SK-MEL-5 (cell line): ENCODE measurements at places on chromosomes 4 and X. TPM values are rescaled to one million over a fixed set of nuclear protein-coding genes. Genes with fewer than 3 reads are reported as not detected.

TMEM35A gene
- not detected in 2 replicates for total RNA-seq

CXCL5 gene
- total RNA-seq = not detected in 2 replicates

CNKSR2 gene
- total RNA-seq = 3.0 and 3.1 TPM in 2 replicates

DCTD gene
- total RNA-seq = 82.2 and 92.7 TPM in 2 replicates

TSPAN7 gene
- total RNA-seq = 0.74 and 1.1 TPM in 2 replicates

TKTL2 gene
- total RNA-seq = not detected in 2 replicates

GPM6B gene
- total RNA-seq = 231 and 232 TPM in 2 replicates

H2BW2 gene
- not detected in 2 replicates for total RNA-seq

SH3RF1 gene
- 3.0 and 4.1 TPM in 2 replicates for total RNA-seq

COL4A6 gene
- not detected in 2 replicates for total RNA-seq

GRCh38 chrX:30275498-30275897 lies 28.6 kb downstream of the MAGEB1 start:
- DNase-seq = peak; percentile 53

GRCh38 chr4:120317713-120318112 lies 251.1 kb upstream of the MAD2L1 start:
- DNase-seq = no peak

DNA sequence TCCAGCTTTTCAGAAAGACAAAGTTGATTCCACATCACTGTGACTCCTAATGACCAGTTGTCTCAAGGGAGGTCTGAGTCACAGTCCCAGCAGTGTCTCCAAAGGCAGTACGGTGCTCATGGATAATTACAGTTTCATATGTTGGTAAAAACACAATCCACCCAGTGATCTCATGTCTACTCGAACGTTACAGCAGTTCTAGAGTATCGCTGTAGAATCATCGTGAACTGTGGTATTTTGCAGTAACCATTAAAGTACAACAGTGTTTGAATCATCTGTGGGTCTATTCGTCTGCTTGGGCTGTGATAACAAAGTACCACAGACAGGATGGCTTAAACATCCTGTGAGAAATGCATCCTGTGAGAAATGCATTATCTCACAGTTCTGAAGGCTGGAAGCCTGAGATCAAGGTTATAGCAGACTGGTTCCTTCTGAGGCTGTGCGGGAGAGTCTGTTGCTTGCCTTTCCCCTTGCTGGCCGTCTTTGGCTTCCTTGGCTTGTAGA lies 121.1 kb upstream of the SORBS2 start:
- no peak for DNase-seq

- DNase-seq = no peak
These were observed 236.9 kb upstream of the GPC4 start for GRCh38 chrX:133652185-133652584.

DNA sequence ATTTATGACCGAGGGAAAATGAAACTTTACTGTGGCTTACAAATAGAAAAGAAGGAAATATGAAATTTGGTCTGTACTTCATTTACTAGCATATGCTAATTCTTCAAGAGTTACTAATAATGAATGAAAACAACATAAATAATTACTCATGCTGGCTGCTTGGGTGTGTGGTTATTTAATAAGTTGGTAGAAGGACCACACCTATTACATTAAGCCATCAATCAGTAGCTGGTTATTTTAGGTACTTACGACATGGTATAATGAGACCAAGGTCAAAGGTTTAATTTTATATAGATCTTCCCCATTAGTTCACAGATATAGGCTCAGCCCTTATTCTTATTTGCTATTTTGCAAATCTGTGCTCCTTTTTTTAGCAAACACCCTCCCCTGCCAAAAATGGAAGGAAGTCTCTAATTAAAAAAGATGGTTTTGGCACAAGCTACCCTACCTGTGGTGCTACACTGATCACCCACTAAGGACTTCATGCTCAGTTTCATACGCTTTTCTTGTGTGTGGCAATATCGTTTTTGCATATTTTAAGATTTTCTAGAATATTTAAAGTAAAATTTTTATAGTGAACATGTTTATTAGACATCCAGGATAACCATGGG lies 14.1 kb downstream of the TMPRSS11D start:
- no peak for DNase-seq

DNA sequence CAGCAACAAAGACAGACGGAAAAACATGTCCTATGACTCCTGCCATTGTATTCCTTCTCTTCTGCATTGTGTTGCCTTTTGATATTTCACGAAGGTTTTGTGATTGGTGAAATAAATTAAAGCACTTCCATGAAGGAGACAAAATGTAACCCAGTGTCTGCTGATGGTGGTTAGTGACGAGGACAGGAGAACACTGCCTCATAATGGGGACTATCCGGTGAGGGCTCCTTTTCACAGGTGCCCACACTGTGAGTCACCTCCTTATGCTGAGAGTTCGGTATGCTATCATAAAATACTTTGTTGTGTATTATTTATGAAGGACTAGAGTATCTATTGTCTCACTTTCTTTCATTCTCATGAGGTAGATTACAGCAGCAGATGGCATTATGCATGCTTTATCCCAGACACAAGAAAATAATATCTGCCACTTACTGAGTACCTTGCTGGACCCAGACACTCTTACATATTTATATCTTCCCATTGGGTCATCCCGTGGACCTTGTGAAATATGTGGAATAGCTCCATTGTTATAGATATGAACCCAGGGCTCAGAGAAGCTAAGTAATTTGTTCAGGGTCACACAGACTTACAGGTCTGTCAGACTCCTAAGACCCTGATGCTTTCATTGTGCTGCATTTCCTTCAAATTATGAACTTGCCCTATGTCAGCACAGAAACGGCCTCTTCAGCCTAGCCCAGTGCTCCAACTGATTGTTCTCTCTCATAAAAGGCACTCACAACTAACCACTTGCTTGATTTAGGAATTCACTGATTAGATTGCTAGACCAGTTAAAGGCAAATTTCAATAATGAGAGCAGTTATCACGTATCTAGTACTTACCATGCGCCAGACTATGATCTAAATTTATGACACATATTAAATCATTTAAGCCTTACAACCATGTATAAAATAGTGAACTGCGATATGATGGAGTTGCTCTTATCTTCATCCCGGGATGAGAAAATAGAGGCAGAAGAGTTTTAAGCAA lies 31.2 kb downstream of the PLS3 start:
- DNase-seq = no peak

DNA sequence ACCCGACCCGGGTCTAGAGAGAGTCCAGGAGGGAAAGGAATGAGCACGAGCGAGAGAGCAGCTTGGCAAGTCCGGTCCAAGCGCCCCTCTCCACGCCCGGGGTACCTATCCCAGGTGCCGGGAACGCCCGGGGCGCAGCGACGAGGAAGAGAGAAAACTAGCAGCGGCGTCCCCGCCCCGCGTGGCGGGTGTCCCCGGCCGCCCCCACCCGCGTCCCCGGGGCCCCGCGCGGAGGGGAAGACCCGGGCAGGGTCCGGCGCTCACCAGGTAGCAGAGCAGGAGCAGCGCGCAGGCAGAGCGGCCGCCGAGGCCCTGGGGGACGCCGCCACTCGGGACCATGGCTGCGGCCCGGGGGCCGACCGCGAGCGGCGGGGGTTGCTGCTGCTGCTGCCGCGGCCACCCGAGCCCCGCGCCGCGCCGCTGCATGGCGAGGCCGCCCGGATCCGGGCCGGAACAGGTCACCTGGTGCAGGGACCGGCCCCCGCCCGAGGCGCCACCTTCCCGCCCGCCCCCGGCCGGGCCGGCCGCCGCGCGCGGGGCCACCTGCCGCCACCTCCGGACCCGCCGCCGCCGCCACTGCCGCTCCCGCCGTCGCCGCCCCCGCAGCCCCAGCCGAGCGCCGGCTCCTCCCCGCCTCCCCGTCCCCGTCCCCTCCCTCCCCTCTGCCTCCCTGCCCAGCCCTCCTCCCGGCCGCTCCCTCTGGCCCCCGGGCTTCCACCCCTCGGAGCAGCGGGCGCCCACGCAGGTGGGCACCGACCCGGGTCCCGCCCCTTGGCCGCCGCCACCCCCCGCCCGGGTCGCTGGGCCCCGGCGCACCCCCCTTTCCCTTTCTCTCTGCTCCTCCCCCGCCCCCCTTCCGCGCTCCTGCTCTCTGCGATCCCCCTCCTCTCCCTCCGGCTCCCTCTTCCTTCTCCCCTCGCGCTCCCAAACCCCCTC lies at the start of gene SEL1L3:
Gene SEL1L3 (minus strand): TSS at position 578 of the 936 bp plus-strand sequence. CDS start 152 bp downstream, at position 426.
- peak; percentile 17 for DNase-seq

DNA sequence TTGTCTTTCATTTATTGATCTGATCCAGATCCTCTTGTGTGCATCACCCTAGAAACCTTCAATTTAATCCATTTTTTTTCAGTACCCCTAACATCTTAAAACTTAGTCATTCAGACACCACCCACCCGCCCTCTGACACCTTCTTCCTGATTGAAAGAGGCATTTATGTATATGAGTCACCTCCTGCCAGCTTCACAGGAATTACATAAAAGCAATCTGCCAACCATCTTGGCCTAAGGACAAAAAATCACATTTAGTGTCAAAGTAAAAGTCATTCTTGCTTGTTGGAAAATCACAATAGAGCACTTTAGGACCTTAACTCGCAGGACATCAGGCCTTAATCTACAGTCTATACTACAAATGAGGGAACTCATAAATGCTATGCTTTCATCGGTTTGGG lies 52.1 kb downstream of the NDST3 start:
- DNase-seq = peak; percentile 16

DNA sequence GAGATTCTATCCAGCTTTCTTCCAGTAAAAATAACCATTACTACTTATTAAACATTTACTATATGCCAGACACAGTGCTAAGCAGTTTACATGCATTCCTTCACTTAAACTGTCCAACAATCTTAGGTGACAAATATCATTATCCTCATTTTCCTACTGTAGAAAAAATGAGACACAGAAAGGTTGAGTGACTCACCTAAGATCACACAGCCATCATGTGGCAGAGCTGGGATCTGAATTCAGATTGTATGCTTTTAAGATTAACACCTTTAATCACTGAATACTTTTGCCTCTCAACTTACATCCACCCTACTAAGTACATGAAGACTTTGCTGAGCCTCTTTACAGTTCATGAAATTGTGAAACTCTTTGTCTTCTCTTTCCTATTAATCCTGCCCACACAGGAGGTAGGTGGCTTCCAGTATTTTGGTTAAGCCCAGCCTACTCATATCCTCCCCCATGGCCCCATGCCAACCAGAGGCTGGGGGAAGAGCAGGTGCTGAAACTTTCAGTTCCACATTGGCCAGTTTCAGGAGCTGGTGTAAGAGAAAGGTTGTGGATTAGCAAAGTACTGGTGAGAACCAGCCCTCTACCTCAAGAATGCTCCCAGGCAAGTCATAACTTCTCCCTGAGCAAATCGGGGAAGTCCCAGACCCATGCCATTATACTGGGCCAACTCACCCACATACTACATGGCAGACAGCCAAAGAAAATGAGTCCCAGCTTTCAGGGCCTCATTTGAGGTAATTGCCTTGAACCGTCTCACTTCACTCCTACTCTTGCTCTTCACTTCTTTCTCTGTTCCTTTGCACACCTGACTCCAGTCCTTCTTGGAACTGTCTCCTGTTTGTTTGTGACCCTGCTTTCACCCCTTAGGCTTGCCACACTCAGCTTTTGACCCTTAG lies 211.1 kb downstream of the GUCY2F start:
- DNase-seq = no peak

DNA sequence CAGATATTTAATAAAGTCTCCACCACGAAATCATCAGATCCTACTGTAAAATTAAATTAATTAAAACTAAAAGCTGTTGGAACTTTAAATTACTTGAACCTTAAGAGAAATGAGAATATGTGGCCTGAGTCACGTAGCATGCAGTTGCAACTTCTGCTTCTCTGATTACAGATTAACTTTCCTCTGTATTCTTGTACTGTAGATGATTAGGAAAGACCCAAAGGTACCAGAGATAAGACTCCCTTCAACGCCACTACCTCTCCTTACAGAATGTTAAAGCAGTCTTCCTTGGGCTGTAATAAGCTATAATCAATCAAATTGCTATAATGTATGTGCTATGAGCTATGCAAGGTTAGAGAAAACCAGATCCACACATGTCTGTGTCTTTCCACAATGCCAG lies 47.9 kb downstream of the FAM13A start:
- no peak for DNase-seq

DNA sequence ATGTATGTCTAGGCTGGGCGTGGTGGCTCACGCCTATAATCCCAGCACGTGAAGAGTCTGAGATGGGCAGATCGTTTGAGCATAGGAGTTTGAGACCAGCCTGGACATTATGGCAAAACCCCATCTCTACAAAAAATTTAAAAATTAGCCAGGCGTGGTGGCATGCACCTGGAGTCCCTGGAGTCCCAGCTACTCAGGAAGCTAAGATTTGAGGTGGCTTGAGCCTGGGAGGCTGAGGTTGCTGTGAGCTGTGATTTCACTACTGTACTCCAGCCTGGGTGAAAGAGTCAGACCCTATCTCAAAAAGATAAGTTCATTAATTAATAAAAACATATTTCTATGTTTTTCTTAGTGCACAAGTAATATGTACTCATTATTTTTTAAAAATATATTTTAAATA lies 238.1 kb downstream of the ARHGAP24 start:
- DNase-seq = no peak

GRCh38 chr4:86403575-86403974 lies 43.7 kb upstream of the MAPK10 start:
- DNase-seq = peak; percentile 42

- peak; percentile 94 for DNase-seq
These were observed 145.7 kb downstream of the RAPGEF2 start for GRCh38 chr4:159248384-159249178.

GRCh38 chr4:187586892-187587291 lies 408.7 kb upstream of the ZFP42 start:
- no peak for DNase-seq

DNA sequence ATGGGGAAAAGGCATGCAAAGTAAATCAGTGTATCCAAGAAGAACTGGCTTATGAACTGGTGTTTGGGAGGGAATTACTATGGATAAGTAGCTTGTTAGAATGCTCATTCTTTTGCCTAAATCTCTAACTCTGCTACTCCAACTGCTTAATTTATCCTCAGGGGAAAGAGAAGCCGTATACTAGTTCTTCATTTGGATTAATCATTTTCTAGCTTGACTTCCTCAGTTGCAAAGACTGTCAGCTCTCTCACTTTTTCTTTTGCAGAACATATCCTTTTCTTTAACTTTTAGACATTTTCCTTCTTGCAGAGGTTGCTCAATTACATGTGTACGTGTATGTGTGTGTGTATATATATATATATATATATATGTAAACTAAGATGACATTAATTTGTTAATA lies 21.9 kb downstream of the GPRIN3 start:
- no peak for DNase-seq

GRCh38 chrX:649166-649565 lies 18.6 kb downstream of the SHOX start:
- DNase-seq = no peak

GRCh38 chr4:141921293-141921692 lies 284.9 kb downstream of the IL15 start:
- DNase-seq = no peak

- DNase-seq = no peak
These were observed 131.6 kb downstream of the ZNF330 start for GRCh38 chr4:141352331-141352730.
